ENCODE measurements at places on chromosomes 12 and 14. TPM values are rescaled to one million over a fixed set of nuclear protein-coding genes. Genes with fewer than 3 reads are reported as not detected.

- peaks cover 12% of the 10 kb centered on the region for H3K36me3 ChIP-seq
- H3K4me1 ChIP-seq: peaks cover 26% of the 10 kb centered on the region
- no peaks in the 10 kb centered on the region for H3K27me3 ChIP-seq
- H3K27ac ChIP-seq: peak overlapping the region; percentile 96
- DNase-seq: peak; percentile 21
- H3K4me3 ChIP-seq: peak overlapping the region; percentile 64
These were observed 2.3 kb downstream of the KDM2B start for GRCh38 chr12:121578230-121579189.

- H3K27ac ChIP-seq: no peak overlapping the region
- H3K27me3 ChIP-seq: peaks cover 40% of the 10 kb centered on the region
- H3K36me3 ChIP-seq: no peaks in the 10 kb centered on the region
- H3K4me3 ChIP-seq: no peak overlapping the region
- peaks cover 7% of the 10 kb centered on the region for H3K4me1 ChIP-seq
These were observed 524 bp upstream of the P2RX2 start for GRCh38 chr12:132617822-132618682.

SLC4A8 gene
- total RNA-seq: 5.2 TPM

DNA sequence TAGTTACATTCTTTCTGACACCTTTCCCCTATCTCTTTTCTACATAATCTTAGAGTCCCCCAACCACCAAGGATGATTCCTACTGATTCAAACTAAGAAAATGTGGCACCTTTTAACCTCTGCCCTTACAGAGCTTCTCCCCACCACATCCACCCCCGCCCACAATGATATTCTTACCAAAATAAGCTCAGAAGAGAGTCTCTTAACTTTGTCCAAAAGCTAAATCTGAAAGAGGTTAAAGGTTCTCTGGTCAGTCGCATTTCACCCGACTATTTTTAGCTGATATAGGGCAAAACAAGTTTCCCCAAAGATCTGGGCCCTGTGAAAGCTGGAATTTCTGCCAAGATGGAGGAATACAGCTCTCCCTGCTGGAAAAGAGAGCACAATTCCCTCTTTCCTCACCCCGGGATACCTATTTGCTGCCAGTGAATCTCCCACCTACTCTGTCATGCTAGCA is 128.6 kb downstream of the ZFP36L1 start:
- no peaks in the 10 kb centered on the region for H3K27me3 ChIP-seq
- no peak overlapping the region for H3K4me3 ChIP-seq
- peak; percentile 12 for DNase-seq
- peaks cover 35% of the 10 kb centered on the region for H3K4me1 ChIP-seq

FERMT2 gene
- total RNA-seq: 217 TPM

RGS6 gene
- total RNA-seq: not detected

DNA sequence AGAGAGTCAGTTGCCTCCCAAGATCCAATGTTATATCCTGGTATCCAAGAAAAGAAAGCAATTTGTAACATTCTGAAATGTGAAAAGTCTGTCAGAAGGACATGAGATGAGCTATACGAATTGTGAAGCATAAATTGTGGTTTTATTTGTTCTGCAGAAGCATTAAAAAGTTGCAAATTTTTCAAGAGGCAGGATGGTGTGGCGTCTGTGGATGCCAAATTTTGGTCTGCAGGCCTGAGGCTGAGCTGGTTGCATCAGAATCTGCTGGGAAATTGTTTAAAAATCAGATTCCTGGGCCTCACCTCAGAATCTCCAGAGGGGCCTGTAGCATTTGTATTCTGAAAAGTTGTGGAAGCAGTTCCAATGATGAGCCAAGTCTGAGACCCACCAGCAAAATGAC is 284.7 kb downstream of the NUAK1 start:
- H3K4me3 ChIP-seq: no peak overlapping the region
- DNase-seq: no peak
- no peaks in the 10 kb centered on the region for H3K4me1 ChIP-seq
- H3K27ac ChIP-seq: no peak overlapping the region
- H3K27me3 ChIP-seq: peaks cover 4% of the 10 kb centered on the region

DNA sequence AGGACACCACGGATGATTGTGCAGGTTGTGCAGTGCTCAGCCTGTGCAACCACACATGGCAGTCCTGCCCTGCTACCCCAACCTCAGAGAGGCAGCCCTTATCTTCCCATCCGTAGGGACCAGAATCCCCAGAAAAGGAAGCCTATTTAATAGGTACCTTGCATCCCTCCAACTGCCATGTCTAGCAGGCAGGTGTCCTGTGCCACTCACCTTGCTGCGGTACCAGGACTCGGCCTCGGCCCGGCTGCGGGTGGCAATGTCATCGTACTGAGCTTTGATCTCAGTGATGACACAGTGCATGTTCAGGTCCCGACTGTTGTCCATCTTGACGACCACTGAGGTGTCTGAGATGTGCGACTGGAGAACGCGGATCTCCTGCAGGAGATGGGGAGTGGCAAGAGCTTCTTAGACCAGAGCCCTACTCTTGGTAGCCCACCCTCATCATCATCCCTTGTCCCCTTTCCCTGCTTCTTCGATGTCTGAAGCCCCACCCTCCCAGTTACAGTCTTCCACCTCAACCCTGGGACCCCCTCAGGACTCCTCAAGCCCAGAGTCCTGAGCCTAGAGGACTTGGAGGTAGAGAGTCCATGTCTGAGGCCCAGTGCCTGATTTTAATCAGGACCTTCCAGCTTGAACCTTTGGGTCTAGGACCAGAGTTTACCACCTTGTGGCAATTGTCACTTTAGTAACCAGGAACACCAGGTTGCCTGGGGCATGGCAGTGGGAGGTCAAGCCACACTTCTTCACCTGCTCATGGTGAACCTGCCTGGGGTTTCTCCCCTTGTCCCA is 20.5 kb downstream of the KRT7 start:
- peaks cover 30% of the 10 kb centered on the region for H3K27me3 ChIP-seq
- H3K4me3 ChIP-seq: no peak overlapping the region
- H3K4me1 ChIP-seq: peaks cover 6% of the 10 kb centered on the region
- no peak overlapping the region for H3K27ac ChIP-seq
- DNase-seq: no peak

OVCH1 gene
- 0.18 TPM for total RNA-seq
